ENCODE measurements at places on chromosomes 5 and 9. TPM values are rescaled to one million over a fixed set of nuclear protein-coding genes. Genes with fewer than 3 reads are reported as not detected.

DNA sequence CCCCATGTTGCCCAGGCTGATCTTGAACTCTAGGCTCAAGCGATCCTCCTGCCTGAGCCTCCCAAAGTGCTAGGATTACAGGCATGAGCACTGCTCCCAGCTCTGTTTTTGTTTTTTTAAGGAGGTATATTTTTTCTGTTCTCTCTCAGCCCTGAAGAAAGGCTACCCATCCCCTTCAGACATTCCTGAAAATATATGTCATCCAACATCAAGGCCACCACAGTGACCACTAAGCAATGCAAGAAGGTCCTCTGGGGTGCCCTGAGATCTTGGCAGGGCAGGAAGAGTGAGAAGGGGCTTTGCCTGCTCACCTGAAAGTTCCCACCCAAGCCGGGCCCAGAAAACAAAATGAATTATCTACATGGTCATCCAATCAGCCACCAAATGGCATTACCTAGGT lies 47.8 kb upstream of the IL17B start:
- H3K27ac ChIP-seq: no peak overlapping the region
- H3K4me3 ChIP-seq: no peak overlapping the region
- H3K27me3 ChIP-seq: no peaks in the 10 kb centered on the region
- no peaks in the 10 kb centered on the region for H3K36me3 ChIP-seq
- no peaks in the 10 kb centered on the region for H3K4me1 ChIP-seq

GRCh38 chr9:119257592-119257991 lies 111.6 kb downstream of the BRINP1 start:
- H3K36me3 ChIP-seq: no peaks in the 10 kb centered on the region
- no peak overlapping the region for H3K27ac ChIP-seq
- no peak for DNase-seq
- H3K27me3 ChIP-seq: no peaks in the 10 kb centered on the region
- H3K4me1 ChIP-seq: peaks cover 11% of the 10 kb centered on the region

DNA sequence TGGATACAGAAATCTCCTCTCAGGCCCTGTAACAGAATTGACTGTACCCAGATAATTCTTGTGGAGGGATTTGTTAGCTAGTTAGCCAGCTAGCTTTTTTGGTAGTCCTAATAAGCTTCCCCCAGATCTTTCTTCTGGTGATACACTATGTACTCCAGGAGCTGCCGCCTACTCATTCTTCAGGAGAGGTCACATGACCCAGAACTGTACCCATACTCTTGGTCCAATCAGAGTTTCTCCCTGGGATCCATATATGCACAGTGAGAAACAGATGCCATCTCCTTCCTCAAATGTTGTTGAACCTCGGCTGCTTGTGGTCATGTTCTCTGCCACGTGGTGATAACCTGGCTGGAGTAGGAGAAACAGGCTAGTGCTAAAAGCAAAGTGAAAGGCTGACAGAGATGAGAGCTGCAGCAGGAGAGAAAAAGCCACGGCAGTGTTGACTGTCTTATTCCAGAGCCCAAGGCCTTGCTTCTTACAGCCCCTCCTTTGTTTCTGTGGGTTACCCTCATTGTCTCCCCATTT lies 123.0 kb upstream of the RFX3 start:
- no peak for DNase-seq
- no peaks in the 10 kb centered on the region for H3K36me3 ChIP-seq
- no peak overlapping the region for H3K4me3 ChIP-seq
- H3K27me3 ChIP-seq: no peaks in the 10 kb centered on the region
- H3K4me1 ChIP-seq: no peaks in the 10 kb centered on the region
- no peak overlapping the region for H3K27ac ChIP-seq

- no peak overlapping the region for H3K27ac ChIP-seq
- no peaks in the 10 kb centered on the region for H3K27me3 ChIP-seq
- DNase-seq: no peak
- H3K4me1 ChIP-seq: peaks cover 3% of the 10 kb centered on the region
These were observed 151.8 kb upstream of the TLX3 start for GRCh38 chr5:171157276-171157675.

DNA sequence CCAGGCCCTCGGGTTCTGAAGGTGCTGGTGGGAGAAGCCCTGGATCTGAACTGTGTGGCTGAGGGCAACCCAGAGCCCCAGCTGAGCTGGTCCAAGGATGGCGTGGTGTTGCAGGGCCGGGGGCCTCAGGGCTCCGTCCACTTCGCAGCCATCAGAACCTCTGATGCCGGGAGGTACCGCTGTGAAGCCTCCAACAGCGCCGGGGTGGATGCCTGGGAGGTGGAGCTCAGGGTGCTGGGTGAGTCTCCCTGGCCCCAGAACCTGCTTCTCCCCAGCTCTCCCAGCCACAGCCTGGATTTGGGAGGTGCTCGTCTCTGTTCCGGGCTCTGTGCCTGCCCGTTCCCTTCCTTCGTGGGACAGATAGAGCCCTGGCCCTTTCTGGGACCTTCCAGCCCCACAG lies 75.6 kb downstream of the HMCN2 start:
- peaks cover 31% of the 10 kb centered on the region for H3K4me1 ChIP-seq
- no peak overlapping the region for H3K27ac ChIP-seq

DNA sequence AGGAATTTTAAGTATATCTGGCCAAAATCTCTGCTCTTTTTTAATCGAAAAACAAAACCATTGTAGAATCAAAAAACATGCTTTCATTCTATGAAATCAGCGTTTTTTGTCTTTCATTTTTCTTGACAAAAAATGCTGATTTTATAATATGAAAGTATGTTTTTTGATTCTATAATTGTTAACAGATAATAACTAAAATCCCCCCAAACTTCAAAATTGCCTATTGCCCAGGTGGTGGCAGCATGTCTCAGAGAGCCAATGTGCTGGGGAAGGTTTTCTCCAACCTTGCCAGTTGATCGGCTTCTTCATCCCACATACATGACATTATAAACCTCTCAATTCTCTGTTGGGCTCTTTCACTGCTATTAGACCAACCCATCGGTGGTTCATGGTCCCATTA lies 5.1 kb upstream of the SMIM15 start:
- no peaks in the 10 kb centered on the region for H3K36me3 ChIP-seq
- no peak overlapping the region for H3K4me3 ChIP-seq
- no peaks in the 10 kb centered on the region for H3K4me1 ChIP-seq
- no peaks in the 10 kb centered on the region for H3K27me3 ChIP-seq

Gene TPD52L3
- total RNA-seq: not detected

DNA sequence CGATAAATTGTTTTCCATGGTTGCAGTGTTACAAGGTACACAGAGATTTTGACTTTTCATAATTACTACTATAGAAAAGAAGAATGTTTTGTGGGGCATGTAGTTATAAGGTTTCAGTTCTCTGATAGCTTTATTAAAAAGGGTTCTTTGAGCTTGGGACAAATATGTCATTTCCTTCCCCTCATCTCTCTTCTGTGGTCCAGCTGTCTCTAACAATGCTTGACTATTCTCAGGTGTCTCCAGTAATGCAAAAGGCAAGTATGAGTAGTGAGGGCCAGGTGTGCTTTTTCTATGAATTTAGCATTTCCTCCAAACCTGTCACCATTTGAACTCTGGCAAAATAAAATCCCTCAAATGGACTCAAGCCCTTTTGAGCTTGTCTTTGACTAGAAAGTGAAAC lies 84.3 kb downstream of the SLF1 start:
- H3K36me3 ChIP-seq: 0 out of 2 replicates have a peak, but pooled peaks cover 6% of the 10 kb centered on the region
- no peak overlapping the region for H3K27ac ChIP-seq
- H3K27me3 ChIP-seq: no peaks in the 10 kb centered on the region
- H3K4me1 ChIP-seq: peaks cover 29% of the 10 kb centered on the region
- no peak for DNase-seq
- no peak overlapping the region for H3K4me3 ChIP-seq

Gene CCDC192
- total RNA-seq: not detected

DNA sequence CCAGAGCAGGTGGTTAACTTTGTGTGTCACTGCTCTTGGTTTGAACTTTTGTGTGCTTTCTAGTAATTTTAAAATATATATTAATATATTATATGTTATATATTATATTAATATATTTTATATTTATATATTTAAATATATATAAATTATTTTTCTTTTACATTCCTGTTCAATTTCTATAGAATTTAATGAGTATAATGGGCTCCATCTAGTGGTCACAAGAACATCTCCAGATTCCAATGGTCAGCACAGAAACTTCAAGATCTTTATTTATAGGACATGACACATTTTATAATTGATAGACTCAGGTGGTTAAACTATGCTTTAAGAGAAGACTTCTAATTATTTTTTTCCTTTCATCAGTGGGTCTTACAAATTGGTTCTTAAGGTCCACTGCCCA lies 39.1 kb downstream of the COL23A1 start:
- no peak overlapping the region for H3K27ac ChIP-seq
- no peaks in the 10 kb centered on the region for H3K36me3 ChIP-seq
- H3K4me1 ChIP-seq: no peaks in the 10 kb centered on the region
- H3K4me3 ChIP-seq: no peak overlapping the region
- H3K27me3 ChIP-seq: no peaks in the 10 kb centered on the region

DNA sequence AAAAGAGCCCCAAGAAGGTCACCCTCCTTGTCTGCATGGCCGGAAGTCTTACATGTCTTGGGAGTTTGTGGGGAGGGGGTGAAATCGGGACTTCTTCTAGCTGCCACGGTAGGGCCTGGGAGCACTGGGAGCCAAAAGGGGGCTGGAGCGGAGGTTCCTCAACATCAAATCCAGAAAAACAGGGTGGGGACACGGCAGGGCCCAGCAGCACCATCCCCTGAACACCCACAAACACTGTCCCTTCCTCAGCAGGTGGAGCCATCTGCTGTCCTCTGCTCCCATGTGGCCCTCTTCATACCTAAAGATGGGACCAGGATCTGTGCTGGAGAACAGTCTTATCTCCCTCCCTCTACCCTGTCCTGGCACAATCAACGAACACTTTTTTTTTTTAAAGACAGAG lies 2.7 kb downstream of the TERT start:
- no peak overlapping the region for H3K27ac ChIP-seq
- H3K27me3 ChIP-seq: no peaks in the 10 kb centered on the region
- H3K4me3 ChIP-seq: no peak overlapping the region

DNA sequence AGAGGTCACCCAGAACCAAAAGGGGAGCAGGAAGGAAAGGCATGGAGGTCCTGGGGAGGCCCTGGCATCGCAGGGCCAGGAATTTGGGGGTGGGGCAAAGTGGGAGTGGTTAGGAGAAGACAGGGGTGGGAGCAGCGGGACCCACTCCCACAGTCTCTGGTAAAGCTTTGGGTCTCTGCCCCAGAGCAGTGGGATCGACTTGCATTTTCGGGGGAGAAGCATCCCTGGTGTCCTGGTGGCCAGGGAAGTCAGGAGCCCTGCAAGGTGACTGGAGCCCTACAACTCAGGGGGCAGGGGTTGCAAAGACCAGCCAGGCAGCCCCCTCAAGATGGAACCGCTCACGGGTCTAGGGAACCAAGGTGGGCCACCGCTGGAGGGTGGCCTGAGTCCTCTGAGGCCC lies 22.4 kb upstream of the GTF3C5 start:
- no peak overlapping the region for H3K27ac ChIP-seq
- H3K36me3 ChIP-seq: no peaks in the 10 kb centered on the region
- peaks cover 20% of the 10 kb centered on the region for H3K4me1 ChIP-seq
- H3K4me3 ChIP-seq: no peak overlapping the region
- no peak for DNase-seq

Gene KCNIP1
- 1.4 TPM for total RNA-seq

Gene PCDHA8
- total RNA-seq: 0.08 TPM

Gene C5orf52
- not detected for total RNA-seq

DNA sequence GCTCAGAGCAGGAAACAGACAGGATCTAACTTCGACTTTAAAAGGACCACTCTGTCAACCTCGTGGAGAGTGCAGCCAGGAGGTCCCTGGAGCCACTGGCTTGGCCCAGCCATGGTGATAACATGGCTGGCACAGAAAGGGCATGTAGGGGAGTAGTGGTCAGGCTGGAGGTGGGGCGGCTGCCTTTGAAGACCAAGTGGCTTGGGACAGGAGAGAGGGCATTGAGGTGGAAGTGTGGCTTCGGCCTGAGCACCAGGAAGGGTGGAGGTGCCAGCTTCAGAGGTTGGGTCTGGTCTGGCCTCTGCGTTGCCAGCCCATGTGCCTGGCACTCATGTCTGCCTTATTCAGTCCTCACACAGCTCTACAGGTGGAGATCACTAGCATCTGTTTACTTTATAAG lies 270.0 kb downstream of the NSG2 start:
- H3K4me1 ChIP-seq: no peaks in the 10 kb centered on the region
- no peak overlapping the region for H3K4me3 ChIP-seq
- no peaks in the 10 kb centered on the region for H3K27me3 ChIP-seq
- no peak overlapping the region for H3K27ac ChIP-seq

- no peaks in the 10 kb centered on the region for H3K4me1 ChIP-seq
- DNase-seq: no peak
- no peaks in the 10 kb centered on the region for H3K36me3 ChIP-seq
- no peaks in the 10 kb centered on the region for H3K27me3 ChIP-seq
- H3K27ac ChIP-seq: no peak overlapping the region
These were observed 636.2 kb upstream of the ST8SIA4 start for GRCh38 chr5:101539315-101539714.

DNA sequence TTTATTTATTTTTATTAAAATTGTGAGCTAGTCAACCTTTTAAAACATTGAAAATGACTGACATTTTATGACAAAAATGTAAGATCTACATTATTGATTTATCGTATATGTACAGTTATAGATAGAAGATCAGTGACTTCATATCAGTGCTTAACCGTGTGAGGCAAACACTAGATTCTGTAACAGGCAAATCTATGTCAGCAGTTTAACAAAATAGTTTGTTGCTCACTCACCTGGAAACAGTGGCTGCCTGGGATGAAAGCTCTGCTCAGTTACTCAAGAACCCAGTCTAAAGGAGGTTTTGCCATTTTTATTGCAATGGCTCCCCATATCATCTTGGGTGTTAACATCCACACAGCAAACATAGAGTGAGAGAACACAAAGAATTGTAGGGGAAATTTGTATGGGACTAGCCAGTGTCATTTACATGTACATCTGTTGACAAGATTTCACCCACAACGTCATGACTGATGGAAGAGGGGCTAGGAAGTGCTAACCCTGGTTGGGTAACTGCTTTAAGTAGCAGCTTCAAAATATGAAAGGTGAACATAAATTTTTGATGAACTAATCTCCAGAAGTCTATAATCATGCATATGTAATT lies 49.0 kb downstream of the SGCD start:
- H3K4me3 ChIP-seq: no peak overlapping the region
- no peak overlapping the region for H3K27ac ChIP-seq
- H3K36me3 ChIP-seq: no peaks in the 10 kb centered on the region
- no peaks in the 10 kb centered on the region for H3K27me3 ChIP-seq
- no peaks in the 10 kb centered on the region for H3K4me1 ChIP-seq

DNA sequence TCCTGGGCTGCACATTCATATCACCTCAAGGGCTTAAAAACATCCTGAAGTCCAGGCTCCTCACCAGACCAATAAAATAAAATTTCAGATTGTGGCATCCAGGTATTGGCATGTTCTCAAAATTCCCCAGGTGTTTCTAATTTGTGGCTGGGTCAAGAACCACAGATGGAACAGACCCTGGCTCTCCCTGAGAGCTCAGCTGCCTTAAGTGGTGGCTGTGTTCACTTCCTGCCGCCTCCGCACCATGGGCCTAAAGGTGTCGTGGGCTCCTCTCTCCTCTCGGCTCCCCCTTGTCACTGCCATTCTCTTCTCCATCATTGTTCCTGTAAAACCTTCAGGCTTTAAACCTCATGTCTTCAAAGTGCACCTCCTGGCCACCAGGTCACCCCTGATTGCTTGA lies 17.8 kb upstream of the CCNJL start:
- no peaks in the 10 kb centered on the region for H3K36me3 ChIP-seq
- H3K27me3 ChIP-seq: no peaks in the 10 kb centered on the region
- H3K4me3 ChIP-seq: no peak overlapping the region
- no peaks in the 10 kb centered on the region for H3K4me1 ChIP-seq
- no peak overlapping the region for H3K27ac ChIP-seq

Gene AGPAT2
- 11.8 TPM for total RNA-seq

Gene SLC25A48
- not detected for total RNA-seq
